Tracheal epithelial cell (primary cell): ENCODE measurements at places on chromosomes 5 and 9. TPM values are rescaled to one million over a fixed set of nuclear protein-coding genes. Genes with fewer than 3 reads are reported as not detected.

Gene DNAJC25
- 6.4 and 12.0 TPM in 2 replicates for total RNA-seq

Gene ETF1
- 175 and 185 TPM in 2 replicates for total RNA-seq

Gene TLE1
- total RNA-seq = 50.1 and 51.3 TPM in 2 replicates

Gene MUSK
- total RNA-seq = not detected in 2 replicates

Gene ANKRD18B
- 3.9 and 16.6 TPM in 2 replicates for total RNA-seq

Gene SPATA31C1
- total RNA-seq = not detected in 2 replicates

Gene PCDHGC5
- total RNA-seq = 0.21 and 1.2 TPM in 2 replicates

Gene FRRS1L
- under 0.01 TPM in 1 of 2 replicates, not detected in the other for total RNA-seq

Gene SLC6A7
- under 0.01 TPM in 1 of 2 replicates, not detected in the other for total RNA-seq

Gene CER1
- not detected in 2 replicates for total RNA-seq

Gene SHISAL2B
- total RNA-seq = not detected in 2 replicates

Gene TNFSF8
- not detected in 2 replicates for total RNA-seq

Gene MARCHF11
- total RNA-seq = not detected in 2 replicates

Gene REEP5
- 30.5 and 33.3 TPM in 2 replicates for total RNA-seq

Gene MZB1
- total RNA-seq = 0.21 and 0.24 TPM in 2 replicates

Gene IL33
- total RNA-seq = 3.6 and 12.8 TPM in 2 replicates

Gene FOXD4
- 0.24 and 0.43 TPM in 2 replicates for total RNA-seq

Gene PCDHGA11
- total RNA-seq = 2.2 and 2.6 TPM in 2 replicates

Gene PTGES
- total RNA-seq = 20.5 and 25.8 TPM in 2 replicates

Gene CTXN3
- total RNA-seq = not detected in 2 replicates

Gene SPATA31D4
- not detected in 2 replicates for total RNA-seq

Gene TAL2
- total RNA-seq = not detected in 2 replicates

Gene PCDHGC4
- under 0.01 and 0.48 TPM in 2 replicates for total RNA-seq

Gene RETREG1
- 1.9 and 24.3 TPM in 2 replicates for total RNA-seq
